ENCODE measurements at places on chromosomes 3 and 15.

DNA sequence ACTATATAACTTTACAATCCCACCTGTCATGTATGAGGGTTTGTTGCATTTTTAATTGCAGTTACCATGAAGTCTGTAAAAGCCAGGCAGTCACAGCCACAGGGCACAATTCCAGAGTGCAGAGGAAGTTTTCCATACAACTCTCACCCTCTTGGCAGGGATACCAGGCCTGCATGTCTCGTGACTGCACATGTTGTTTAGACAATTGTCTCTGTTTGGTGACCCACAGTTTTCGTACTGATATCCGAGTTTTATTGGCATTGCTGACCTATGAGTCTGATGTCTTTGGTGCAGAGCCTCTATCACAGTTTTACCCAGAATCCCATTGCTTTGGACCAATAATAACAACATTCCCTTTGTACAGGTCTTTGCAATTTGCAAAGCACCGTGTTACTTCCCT, 24.9 kb upstream of the MYZAP start:
- no peak for DNase-seq

- no peak for DNase-seq
Measured at GRCh38 chr15:68616397-68616796, 37.6 kb downstream of the CORO2B start.

DNA sequence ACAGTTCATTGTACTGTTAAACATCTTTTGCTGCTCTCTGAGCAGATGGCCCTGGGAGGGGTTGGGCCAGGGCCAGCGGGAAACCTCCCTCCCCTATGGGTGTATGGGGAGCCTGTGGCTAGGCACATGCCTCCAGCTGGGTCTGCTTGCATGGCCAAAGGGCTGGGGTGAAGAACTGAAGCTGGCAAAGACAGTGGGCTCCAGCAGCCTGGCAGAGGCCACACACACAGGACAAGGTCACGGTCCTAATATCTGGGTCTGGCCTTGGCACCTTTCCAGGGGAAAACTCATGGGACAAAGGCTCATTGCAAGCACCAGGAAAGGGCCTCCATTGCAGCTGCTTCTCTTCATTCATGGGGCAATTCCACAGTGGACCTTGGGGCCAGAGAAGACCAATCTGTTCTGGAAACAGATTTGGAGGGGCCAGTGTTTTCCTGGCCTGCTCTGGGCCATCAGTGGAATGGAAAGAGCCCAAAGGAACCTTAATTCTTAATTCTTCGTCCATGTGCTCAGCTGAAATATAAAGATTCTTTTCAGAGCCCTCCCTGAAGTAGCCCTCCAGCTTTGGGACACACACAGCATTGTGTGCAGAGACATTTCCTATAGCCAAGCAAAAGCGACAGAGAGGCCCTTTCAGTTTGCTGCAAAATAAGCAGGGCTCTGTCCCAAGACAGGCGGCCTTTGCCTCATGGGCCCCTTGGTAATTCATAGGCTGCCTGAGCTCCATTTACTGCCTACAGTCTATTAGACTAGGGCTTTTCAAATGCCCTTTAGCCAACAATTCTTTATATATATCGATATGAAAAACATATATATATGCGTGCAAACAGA, 11.3 kb upstream of the LIMD1 start:
- no peak for DNase-seq

GRCh38 chr3:52277972-52278509, 408 bp downstream of the WDR82 start:
- no peak for DNase-seq

DNA sequence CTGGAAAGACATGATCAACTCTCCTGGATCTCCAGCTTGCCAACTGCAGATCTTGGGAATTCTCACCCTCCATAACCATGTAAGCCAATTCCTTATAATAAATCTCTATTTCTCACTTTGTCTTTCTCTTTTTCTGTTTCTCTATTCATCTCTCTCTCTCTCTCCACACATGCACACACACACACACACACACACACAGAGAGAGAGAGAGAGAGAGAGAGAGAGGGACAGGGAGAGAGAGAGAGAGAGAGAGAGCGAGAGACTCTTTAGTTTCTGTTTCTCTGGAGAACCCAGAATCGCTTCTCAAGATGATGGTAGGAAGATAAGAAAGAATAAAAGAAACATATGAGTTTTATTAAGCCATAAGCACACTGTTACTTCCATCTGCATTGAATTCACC, 111.9 kb downstream of the BCHE start:
- no peak for DNase-seq

GRCh38 chr15:31440754-31441311, 114.2 kb downstream of the KLF13 start:
- DNase-seq: peak; percentile 26

DNA sequence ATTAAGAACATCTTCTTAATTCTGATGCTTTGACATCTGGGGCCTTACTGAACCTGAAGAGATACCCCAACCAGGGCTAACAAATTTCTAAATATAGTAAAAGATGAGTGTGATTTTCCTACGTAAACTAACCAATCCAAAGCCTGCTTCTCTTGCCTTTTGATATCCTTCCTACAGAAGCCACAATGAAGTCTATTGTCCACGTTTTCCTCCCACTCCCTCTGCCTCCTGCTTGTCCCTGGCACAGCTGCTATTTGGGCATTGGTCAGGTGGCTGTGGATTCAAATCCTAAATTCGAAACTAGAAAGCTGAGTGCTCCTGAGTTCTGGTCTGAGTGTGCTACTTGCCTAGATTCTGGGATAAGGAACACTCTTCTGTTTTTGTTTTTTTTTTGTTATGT, 17.4 kb upstream of the MKRN3 start:
- no peak for DNase-seq

- no peak for DNase-seq
Measured at GRCh38 chr3:179977356-179977755, 59.4 kb downstream of the PEX5L start.

GRCh38 chr3:33047842-33048834, 48.8 kb downstream of the GLB1 start:
- DNase-seq: no peak

DNA sequence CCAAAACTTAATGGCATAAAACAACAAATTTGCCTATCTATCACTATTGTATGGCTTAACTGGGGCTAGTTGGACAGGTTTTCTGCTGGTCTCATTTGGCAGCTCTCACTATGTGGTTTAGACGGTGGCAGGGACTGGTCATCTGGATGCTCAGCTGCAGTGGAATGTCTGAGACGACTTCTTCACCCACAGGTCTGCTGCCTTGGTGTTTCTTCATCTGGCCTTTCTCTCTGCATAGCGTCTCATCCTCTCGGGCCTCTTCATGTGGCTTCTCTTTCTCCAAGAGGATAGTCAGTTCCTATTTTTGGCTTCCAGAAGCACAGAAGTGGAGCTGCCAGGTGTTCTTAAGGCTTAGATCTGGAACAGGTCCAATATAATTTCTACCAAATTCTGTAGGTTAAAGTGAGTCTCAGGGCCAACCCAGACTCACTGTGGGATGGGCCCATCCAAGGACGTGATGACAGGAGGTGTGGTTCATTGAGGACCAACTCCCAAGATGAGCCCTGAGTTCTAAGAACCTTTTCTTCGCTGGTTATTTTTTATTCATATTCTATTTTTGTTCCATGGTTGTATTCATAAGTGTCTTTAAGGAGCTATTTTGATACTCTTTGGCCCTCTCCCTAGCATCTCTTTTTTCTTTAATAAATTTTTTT, 18.6 kb downstream of the UBE2Q2 start:
- no peak for DNase-seq

DNA sequence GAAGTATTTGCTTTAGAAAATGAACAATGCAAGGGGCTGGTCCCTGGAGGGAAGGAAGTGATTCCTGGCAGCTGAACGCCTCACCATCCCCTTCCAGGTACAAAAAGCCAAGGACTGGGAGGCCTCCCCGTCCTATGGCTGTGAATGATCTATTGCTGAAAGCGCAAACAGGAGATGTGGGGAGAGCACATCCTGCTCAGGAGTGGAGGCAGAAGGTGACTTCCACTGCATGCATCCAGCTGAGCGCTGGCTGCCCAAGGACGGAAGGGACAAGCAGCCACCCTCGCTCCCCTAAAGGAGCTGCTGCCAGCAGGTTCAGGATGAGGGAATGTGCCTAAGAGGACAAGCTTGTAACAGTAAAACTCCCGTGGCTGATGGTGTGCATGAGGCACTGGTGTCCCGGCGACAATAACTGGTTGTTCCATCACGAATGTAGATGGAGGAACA, 41.4 kb downstream of the ABTB1 start:
- no peak for DNase-seq

- no peak for DNase-seq
Measured at GRCh38 chr3:32989171-32989570, 37.7 kb downstream of the CCR4 start.

GRCh38 chr3:51799879-51800749, 21.1 kb upstream of the IQCF6 start:
- DNase-seq: no peak

All from activated CD4-positive, alpha-beta T cell treated with anti-CD3 and anti-CD28 coated beads for 1 hour (primary cell).